ENCODE measurements at places on chromosomes 11 and 22.

DNA sequence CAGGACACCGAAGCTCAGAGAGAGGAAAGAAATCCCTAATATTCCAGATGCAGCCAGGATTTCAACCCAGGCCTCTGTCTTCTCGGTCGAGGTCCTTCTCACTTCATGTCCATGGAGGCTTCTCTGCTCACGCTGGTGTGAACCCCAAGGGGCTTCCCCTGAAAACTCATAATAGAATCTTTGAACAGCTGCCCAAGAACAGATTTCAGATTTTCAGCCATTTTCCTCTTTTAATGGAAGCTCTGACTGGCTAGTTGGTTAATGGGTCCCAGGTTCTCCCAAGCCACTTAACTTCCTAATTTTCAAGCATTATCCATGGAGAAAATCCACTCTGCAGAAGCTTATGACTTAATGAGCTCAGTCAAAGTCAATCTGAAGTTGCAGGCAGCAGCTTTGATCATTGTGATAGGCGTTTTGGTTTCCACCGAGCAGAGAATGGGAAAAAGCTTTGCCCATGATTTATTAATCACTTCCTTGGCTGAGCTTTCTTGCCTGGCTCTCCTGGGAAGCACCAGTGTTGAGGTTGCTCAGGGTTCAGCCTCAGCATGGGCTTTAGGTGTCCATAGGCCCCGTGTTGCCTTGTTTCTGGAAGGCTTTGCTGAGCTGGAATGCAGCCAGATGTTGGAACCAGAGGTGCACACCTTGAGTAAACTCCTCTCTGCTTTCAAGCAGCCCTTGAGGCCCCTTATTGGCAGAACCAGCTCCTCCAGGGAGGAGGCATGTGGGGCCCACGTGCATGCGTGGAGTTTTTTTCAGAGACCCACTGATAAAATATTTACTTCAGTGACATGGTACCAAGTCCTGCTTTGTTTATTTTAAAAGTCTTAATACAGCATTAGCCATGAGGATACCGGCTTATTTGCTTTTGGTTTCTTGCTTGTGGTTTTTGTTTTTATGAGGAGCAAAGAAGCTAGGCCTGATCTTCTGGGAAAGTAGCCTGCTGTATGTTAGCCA, 25.5 kb downstream of the LDLRAD3 start:
- no peak for DNase-seq

GRCh38 chr22:20758688-20759087, 15.2 kb upstream of the SERPIND1 start:
- DNase-seq = no peak

DNA sequence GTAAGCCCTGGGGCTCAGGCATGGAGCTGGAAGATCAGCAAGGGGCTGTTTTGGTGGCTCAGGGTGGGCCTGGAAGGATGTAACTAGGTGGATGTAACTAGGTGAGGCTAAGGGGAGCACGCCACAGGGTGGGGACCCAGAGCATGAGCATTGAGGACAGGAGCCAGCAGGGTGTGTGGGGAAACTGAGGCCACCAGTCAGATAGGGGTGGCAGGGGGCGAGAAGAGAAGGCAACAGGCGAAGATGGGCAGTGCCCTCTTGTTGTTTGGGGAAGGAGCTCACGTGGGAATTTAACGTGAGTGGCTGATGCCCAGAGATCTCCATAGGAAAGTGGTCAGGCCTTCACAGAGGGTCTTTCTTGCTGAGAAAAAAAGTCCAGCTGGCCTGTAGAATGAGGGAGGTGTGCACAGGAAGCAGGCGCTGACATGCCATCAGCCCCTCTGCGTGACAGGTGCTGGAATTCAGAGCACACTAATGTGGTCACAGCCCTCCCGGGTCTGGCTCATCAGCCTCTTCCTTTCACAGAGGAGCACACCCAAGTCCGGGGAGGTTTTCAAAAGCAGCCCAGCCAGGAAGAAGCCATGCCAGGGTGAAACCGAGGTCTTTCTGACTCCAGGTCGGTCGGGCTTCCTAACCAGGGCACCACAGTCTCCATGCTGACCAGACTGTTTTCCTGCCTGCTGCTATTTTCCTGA, 54.6 kb upstream of the PAX6 start:
- DNase-seq = no peak

DNA sequence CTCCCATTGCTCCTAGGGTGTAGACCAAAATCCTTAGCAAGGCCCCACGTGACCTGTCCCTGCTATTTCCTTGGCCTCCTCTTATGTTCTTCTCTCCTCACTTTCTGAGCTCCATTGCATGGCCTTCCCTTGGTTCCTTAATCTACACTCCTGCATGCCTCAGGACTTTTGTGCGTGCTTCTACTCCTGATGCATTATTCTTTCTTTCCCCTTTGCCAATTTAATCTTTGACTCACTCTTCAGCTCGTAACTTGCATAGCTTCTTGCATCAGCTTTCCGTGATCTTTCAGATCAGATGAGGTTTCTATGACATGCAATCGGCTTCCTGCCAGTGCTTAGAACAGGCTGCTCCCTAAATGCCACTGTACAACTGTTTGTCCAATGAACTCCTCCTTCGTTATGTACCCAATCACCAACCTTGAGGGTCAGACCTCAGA, 261.6 kb upstream of the CADM1 start:
- DNase-seq = no peak

DNA sequence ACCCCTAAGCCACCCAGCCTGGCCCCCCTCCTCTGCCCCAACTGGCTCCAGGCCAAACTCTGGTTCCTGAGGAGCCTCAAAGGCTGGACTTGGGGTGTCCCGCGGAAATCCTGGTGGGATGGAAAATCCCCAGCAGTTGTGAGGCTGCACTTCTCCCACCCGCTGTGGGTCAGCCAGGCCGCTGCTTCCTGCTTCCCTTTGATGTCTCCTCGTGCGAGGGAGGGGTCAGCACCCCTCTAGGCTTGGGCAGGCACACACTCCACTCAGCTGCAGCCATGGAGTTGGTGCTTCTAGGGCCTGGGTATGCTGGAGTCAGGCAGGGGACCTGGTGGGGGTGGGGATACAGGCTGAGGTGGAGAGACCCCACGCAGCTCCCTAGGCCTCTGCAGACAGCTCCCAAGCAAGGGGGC, 12.0 kb downstream of the KCNQ1OT1 start:
- DNase-seq = no peak

DNA sequence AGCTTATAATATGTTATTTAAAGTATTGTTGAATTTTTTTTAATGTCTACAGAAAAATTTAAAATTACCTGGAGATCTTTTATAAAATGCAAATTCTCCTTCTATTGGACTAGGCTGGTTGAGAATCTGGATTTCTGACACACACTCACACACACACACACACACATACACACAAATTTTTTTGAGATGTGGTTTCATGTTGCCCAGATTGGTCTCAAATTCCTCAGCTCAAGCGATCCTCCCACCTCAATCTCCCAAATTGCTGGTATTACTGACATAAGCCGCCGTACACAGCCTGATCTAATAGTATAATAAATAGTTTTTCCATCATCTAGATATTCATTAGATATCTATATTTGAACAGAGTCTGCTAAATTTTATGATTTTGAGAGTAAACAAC, 4.5 kb upstream of the RFPL1 start:
- DNase-seq = no peak

Measured in T-helper 17 cell (primary cell).